ENCODE measurements at places on chromosomes 5 and 9.

- no peak for DNase-seq
Measured at GRCh38 chr5:66939094-66939493, 257.5 kb downstream of the CD180 start.

DNA sequence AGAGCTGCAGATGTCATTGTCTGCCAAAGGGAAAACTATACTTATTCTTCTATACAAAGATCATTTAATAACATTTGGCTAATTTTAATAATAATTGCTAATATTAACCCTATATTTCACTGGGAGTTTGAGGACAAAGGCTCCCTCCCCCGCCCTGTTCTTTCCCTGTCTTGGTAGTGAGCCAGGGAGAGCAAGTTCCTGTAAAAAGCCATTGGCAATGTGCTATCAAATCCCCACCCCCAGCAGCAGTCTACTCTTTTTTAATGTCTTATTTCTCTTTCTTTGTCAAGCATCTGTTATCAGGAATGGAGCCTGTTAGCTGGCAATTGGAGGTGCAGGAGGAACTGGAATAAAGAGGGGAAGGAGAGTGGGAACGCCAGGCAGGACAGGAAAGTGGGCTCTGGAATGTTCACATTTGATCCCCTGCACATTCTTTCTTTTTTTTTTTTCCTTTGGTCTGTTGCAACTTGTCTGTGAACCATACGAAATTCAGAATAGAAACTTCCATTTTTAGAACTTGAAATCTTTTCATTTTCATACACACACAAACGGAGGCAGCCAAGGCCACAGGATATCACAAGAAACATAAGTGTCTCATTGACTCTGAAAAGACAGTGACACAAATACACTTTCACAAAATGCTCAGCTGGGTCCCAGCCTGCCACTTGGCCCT is 664.8 kb upstream of the ZNF608 start:
- no peak for DNase-seq

DNA sequence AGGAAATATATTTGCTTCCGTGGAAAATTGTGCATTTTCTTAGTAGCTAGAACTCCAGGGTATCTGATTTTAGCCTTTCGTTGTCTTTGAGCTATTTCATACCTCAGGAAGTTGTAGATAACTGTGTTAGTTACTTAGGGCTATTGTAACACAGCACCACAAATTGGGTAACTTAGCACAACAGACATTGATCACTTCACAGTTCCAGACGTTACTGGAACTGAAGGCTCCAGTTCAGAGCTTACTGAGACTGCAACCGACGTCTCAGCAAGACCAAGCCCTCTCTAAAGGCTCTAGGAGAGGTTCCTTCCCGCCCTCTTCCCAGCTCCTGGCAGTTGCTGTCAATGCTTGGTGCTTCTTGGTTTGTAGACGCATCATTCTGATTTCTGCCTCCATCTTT is 17.7 kb upstream of the ANKRD33B start:
- no peak for DNase-seq

GRCh38 chr5:38948501-38948900 is 102.7 kb downstream of the OSMR start:
- DNase-seq, result no peak

- no peak for DNase-seq
Measured at GRCh38 chr5:87389296-87390034, 23.3 kb downstream of the CCNH start.
